ENCODE measurements at places on chromosomes 3 and 15.

DNA sequence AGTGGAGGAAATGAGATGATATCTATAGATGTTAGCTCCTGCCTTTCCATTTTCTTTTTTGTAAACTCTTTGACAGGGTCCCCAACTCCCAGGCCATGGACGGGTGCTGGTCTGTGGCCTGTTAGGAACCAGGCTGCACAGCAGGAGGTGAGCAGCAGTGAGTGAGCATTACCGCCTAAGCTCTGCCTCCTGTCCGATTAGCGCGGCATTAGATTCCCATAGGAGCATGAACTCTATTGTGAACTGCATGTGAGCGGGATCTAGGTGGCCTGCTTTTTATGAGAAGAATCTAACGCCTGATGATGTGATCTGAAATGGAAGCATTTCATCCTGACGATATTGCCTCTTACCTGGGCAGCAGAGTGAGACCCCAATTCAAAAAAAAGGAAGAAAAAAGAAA, 56.8 kb upstream of the CHD2 start:
- no peak for DNase-seq

DNA sequence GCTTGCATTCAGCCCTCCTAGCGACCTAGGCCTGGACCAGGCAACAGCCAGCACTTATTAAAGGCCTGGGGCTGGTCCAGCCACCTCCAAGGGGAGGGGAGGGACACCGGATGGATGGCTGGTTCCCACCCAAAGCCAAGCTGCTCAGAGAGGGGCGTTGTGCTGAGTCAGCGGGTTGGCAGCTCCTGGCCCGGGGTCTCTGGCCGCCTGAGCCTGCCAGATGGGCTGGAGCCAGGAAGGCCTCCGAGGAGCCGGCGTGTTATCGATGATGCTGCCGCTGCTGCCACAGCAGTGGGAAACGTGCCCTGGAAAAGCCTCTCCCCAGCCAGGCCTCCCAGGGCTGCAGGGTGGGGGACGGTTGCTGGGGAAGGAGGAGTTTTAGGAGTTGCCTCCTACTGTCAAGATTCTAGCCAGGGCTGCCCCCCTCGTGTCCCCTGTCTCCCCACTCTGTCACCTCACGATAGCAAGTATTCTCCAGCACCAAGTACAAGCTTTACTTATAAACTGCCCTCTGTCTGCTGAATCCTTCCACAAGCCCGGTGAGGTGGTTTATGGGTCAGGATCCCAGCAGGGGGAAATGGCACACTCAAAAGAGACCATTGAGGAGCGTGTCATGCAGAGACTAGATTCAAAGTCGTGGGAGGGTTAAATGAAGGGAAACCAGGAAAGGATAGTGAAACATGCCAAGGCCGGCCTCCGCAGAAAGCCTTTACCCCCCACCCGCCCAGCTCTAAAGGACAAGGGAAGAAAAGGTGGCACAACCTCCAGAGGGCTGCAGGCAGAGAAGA, 43.2 kb upstream of the TSEN2 start:
- no peak for DNase-seq

GRCh38 chr3:49276475-49277382, at the start of gene C3orf62:
Gene C3orf62, minus strand, starts transcription at chr3:49277232. Its CDS starts 360 bp downstream, at chr3:49276872.
- DNase-seq = no peak

DNA sequence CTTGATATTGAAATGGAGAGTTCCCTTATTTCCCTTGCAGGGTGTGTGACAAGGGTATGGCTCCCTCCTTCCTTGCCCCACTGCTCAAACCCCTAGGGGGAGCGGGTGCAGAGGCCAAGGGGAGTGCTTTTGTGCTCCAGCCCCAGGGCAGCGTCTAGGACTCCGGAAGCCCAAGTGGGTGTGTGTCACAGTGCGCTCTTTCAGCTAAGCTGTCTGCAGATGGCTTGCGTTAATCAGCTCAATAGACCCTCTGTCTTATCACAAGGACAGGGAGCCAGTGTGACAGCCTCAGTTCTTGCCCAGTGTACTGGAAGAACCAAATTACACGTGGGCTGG, 523.6 kb upstream of the LMCD1 start:
- DNase-seq = peak; percentile 2

- peak; percentile 44 for DNase-seq
Observed at GRCh38 chr3:139319428-139320402, 24.1 kb upstream of the MRPS22 start.

GRCh38 chr15:98592136-98592535, 56.2 kb upstream of the IGF1R start:
- DNase-seq = no peak

DNA sequence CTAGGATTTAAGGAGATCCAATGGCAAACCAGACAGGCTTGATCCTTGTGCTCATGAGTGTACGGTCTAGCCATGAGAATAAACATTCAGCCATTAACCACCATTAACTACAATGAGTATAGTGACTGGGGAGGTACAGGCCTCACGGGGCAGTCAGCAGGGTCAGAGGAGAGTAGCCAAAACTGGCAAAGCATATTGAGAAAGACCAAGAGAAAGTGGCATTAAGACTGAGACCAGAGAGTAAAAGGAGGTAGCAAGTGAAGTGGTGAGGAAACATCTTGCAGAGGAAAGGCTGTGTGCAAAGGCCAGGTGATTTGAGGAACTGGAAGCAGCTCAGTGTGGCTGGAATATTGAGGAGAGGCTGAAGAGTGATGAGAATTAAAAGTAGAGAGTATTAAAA, 407.2 kb upstream of the LMCD1 start:
- DNase-seq = no peak

DNA sequence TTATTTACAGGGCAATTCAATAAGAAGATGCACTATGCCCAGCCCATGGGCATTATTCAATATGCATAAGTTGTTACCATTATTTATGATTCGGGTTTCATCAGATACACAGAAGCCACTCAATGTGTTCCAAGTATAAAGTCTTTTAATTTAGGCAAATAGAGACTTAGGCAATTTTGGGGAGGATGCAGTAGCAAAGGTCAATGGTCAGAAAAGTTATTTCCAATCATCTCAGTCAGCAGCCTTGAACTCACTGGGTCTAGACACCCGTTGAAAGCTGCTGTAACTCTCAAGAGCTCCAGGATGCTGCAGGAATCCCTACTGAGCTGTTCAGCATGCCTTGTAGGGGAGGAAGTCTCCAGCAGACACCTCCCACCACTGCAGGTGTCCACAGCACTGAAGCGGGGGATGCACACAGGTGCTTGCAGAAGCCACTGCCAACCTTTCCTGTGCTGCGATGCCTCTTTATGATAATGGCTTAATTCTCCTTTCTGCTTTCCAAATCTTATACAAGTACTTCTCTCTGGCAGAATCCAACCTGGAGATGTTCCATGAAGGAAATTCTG, 155.0 kb upstream of the SUCLG2 start:
- no peak for DNase-seq

- DNase-seq = no peak
Observed at GRCh38 chr3:98534734-98535133, 3.0 kb downstream of the GPR15 start.

- DNase-seq = no peak
Observed at GRCh38 chr3:58161435-58162398, 49.1 kb downstream of the DNASE1L3 start.

GRCh38 chr3:87225659-87226058, 1.4 kb upstream of the CHMP2B start:
- DNase-seq = no peak

DNA sequence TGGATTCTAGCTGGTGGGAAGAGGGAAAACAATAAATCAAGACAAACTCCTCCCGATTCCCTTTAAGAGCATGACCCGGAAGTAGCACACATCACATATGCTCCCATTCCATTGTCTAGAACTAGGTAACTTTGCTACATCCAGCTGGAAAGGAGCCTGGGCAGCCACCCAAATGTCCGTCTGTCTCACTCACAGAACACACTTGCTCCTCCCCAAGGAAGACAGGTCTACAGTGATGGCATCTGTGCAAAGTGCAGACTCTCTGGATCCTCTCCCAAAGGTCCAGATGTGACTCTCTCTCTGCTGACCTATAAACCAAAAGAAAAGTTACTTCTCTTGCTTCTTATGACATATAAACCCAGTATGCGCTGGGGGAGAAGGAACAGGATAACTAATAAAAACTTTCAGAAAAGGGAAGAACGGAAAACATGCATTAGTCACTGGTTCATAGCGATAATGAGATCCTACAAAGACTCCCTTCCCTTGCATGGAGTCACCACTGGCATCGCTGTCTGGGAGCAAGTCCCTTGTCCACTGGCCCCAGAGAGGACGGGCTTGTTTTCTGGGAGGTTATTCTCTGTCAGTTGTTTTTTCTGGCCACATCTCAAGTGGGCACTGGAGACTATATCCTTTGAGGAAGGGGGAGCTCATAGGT, 29.8 kb upstream of the EPHB3 start:
- DNase-seq = no peak

GRCh38 chr3:22029480-22029879, 278.5 kb upstream of the ZNF385D start:
- DNase-seq = no peak

- no peak for DNase-seq
Observed at GRCh38 chr15:79034284-79034683, 56.3 kb downstream of the RASGRF1 start.

GRCh38 chr3:71101014-71101413, 482.5 kb downstream of the FOXP1 start:
- DNase-seq = no peak

DNA sequence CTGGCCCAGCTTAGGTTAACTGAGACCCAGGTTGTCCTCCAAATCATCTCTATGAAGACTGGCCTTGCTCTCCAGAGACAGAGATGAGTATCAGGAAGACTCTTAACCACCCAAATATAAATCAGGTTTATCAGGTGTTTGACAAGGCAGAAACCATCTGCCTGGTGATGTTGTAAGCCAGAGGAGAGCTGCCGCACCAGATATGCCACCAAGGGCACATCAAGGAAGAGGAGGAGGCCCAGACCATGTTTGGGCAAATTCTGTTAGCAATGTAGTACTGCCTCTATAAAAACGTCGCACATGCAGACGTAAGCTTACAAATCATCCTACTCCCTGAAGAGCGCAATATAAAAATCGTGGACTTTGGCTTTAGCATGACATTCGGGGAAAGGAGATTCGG, 21.0 kb upstream of the RPL32 start:
- no peak for DNase-seq

DNA sequence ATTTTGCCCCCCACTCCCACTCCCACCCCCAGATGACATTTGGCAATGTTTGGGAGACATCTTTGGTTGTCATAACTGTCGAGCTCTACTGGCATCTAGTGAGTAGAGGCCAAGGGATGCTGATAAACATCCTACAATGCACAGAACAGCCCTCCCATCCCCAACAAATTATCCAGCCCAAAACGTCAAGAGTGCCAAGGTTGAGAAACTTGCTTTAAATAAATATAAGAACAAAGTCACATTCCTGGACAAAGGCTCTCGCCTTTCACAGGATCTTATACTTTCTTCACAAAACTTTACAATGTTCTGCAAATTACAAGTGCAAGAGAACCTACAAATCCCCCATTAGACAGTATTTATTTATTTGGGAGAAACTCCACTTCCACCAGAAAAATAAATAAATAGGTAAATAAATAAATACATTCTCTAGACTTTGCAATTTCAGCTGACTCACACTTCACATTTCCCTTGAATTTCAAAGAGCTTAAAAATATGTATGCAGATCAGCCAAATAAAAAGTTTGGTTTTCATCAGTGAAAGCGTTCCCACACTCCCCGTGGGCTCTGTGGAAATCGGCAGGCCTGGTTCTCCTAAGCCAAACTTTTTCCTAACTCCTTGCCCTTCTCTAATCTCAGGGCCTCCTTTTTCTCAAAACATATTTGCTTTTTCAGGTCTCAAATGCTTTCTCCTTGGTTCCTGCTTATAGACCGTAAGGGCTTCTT, 12.7 kb upstream of the CPA3 start:
- no peak for DNase-seq

- no peak for DNase-seq
Observed at GRCh38 chr15:44720460-44721176, 9.3 kb downstream of the B2M start.

- no peak for DNase-seq
Observed at GRCh38 chr15:55240125-55240760, 43.5 kb upstream of the RSL24D1 start.

DNA sequence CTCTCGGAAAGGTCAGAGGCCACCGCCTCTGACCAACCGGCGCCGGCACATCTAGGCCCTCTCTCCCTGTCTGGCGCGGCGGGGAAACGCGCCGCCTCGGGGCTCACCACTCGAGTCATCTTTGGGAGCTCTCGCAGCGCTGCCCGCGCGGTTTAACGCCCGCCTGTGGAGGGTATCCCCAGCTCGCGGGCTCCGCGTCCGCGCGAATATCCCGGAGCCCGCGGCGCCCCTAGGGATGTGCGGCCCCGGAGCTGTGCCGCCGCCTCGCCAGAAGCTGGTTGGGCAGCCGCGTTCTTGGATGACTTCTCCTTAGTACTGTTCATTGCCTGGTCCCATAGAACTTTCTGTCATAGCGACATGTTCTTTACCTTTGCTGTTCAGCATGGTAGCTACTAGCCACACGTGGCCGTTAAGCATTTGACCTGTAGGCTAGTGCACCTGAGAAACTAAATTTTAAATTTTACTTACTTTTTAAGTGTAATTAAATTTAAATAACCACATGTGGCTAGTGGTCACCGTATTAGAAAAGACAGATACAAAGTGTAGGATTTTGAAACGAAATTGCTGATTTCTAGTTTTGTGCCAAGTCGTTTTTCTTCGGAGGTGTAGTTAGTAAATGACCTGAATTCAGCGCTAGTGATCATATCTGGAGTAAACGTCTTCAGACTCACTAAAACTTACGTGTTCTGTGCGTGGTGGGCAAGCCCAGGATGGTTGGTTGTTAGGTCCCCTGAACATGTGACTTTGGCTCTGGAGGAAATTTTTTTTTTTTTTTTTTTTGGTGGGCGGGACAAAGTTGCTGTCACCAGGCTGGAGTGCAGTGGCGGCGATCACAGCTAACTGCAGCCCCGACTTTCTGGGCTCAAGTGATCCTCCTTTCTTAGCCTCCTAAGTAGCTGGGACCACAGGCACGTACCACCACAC, 835 bp downstream of the ARIH2 start:
- DNase-seq = peak; percentile 61

- no peak for DNase-seq
Observed at GRCh38 chr15:83815506-83815905, 161.6 kb downstream of the ADAMTSL3 start.

DNA sequence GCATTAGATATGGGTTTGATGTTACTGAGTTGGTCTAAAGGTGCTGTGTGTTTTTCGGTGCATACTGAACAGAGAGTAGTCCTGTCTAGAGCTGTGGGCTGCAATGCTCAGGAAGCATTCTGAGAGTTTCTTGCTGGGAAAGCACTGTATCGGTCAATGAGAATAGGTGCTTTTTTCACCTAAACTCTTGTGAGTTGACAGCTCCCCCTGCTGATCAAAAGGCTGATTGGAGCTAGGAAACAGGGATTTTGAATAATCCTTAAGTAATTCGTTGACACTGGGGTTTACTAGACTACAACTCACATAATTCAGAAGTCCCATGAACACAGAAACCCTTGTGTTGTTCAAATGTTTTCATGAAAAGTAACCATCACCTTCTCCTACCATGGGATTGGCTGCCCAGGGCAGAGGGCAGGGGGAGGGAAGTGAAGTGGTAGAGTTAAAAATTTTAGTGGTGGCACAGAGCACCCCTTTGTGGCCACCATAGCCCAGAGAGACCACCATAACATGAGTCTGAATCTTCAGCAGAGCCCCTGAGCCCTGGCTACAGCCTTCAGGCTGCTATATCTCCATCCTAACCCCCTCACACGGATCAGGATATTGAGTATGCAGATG, 13.0 kb upstream of the MANF start:
- DNase-seq = peak; percentile 18

- DNase-seq = no peak
Observed at GRCh38 chr15:98983334-98983733, 24.3 kb downstream of the PGPEP1L start.

Data from NCI-H526 (cell line).